ENCODE measurements at places on chromosomes 3 and 15.

GRCh38 chr3:37096288-37096687 lies 78.1 kb downstream of the LRRFIP2 start:
- DNase-seq: no peak

DNA sequence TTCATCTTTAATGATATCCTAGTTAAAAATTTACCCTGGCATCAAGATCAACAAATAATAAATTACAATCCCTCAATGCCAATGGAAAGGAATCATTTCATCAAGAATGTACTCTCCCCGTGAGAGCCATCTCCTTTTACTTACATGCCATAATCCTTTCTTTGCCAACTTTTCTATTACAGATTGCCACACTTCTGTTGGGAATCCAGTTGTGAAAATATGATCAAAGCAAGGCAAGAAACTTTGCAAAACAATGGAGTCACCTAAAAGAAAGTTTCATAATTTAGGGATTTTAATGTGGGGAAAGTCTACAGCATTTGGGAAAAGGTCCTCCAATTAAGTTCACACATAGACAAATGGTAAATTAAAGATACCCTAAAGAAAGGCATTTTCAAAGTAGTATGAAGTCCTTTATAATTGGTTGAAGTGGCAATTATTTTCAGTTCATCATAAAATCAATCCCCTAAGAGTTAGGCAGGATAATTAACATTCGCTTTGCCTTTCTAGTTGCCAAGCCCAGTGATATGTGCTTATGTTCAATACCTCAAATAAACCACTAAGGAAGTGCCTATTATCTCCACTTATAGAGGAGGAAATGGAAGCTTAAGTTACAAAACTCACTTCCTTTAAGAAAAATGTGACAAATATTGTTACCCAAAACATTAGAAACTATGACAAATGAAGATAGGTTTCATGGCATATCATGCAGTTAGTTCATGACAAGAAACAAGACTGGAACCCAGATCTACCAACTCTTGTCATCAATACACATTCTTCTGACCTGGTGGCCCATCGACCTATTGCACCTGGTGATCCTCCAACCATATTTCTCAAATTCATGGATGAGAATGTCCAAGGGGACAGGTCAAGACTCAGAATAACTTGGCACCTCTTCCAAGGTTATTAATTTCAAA lies 49.1 kb downstream of the TRANK1 start:
- no peak for DNase-seq

DNA sequence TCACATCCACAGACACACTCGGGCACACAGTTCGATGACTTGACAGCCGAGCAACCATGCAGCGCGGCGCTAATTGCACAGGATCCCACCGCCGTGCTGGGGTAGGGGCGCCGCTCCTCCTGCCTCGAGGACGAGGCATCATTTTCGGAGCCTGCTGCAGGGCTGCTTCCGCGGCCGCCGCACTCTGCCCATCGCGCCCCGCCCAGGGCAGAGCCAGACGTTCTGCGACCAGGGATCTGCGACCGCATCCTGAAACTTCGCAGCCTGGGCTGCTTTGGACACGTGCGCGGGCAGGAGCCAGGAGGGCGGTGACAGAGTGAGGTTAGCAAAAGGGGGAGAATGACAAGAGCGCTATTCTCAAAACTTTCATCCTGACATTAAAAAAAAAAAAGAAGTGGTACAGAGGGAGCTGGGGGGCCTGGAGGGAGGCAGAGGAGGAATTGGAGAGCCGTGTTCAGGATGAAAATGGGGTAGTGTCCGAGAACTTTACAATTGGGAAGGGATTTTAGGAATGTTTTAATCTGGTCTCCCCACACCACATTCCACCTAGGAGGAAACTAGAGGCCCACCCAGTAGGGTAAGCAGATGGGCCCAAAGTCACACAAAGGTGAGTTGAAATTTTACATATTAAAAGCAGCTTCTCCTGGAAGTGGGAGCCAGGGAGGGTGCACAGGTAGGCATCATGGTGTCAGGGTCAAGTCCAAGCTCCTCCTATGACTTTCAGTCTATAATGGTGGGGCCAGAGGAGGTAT lies 15.9 kb downstream of the IGDCC3 start:
- no peak for DNase-seq

GRCh38 chr3:107524841-107525643 lies 2.3 kb downstream of the BBX start:
- DNase-seq: no peak

DNA sequence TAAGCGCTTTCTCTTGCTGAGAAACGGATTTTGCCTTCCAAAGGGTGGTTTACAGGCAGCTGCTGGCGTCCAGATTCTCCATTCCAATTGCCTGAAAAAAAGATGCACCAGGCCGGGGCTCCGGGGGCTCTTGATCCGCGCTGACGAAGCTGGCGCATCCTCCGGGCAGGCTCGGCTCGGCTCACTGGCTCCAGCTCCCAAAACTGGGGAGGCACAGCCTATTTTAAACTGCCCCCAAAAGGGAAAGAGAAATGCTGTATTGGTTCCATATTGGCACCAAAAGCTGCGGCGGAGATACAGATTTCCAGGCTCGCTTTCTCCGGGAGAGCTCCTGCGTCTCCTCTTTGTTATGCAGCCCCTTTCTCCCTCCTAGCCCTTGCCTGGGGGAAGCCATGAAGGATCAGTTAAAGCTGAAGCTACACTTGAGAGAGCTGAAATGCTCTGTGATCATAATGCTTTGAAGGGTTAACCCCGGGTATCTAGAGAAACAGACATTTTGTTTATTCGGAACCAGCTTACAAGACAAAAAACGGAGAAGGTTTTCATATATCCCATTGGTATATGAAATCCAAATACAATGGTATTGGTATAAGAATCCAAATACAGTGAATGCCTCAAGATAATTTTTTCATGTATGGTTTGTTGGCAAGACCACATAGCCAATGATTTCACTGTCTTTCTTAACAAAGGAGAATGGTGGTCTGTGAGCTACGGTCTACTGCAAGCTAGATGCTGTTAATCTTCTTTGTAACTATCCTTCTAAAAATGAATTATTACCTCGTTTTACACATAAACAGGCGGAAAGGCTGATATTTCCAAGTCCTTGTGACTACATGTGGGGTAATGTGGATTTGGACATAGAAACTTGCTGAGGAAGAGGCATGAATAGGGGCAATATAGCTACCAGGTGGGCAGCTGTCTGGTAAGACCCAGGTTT lies 693 bp downstream of the CD200 start:
- DNase-seq: no peak

- DNase-seq: peak; percentile 74
These were observed 5.9 kb upstream of the KLHL25 start for GRCh38 chr15:85800478-85801123.

- no peak for DNase-seq
These were observed 59.1 kb upstream of the TOP2B start for GRCh38 chr3:25723802-25724201.

- DNase-seq: no peak
These were observed 97.4 kb downstream of the ST6GAL1 start for GRCh38 chr3:187027531-187028278.

DNA sequence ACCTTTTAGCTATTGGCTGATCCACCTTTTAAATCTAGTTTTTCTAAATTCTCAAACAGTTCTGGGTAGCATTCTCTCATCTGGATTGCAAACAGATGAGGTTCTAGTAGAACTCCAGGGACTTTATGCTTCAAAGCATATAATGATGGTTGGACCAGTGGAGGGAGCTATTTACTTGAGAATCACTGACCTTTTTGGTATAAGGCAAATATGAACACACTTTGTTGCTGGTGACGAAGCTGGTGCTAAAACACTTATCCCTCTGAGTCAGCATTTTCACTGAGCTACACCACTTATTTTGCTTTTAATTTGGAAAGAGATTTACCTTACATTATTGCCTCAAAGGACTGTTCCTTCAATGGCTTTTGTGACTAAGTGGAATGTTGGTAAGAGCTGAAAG lies 58.6 kb upstream of the SLITRK3 start:
- peak; percentile 53 for DNase-seq

DNA sequence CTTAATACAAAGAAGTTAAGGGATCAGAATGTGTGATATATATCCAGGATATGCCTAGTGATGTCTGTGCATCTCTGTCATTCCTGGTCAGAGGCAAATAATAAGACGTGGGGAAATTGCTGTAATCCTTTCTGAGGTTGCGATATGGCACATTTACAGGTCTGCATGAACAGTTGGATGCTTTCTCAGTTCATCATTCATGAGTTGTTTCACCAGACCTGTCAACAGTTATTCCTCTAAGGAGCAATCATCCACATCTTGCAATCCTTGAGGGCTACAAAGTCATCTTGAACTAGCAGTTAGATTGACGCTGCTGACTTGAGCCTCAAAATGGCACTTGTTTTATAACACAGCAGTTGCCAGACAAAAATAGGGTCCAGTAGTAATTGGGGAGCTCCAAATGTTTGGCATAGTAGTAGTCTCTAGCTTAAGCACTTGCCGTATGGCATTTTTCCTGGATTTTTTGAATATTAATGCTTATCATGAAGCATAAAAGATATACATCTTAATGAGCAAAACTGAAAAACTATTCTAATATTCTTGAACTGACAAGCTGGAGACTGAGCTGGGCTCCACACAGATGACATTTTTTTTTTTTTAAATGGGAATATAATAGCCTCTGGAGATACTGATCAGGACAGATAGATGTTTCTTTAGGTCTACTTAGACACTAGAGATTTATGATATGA lies 761.7 kb downstream of the VGLL3 start:
- no peak for DNase-seq

GRCh38 chr15:94306700-94307650 lies 75.6 kb downstream of the MCTP2 start:
- DNase-seq: no peak

- no peak for DNase-seq
These were observed 618.6 kb downstream of the NAALADL2 start for GRCh38 chr3:175477651-175478224.

DNA sequence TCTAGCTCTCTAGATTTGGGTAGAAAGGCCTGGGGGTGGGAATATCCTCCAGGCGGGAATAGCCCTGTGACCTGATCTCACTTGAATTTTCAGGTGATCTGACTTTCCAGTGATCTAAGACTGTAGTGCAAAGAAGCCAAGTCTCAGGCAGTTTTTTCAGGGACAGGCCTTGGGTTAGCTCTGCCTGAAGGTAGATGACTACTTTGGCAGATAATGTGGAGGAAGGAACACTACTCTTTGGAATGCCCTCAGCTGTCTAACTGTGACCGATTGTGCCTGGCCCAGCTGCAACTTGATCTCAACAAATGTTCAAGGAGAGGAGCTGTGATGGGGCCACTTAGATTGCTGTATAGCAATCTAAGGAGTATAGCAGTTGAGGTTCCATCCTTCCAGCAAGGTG lies 193.7 kb downstream of the TCF12 start:
- no peak for DNase-seq

- DNase-seq: no peak
These were observed 36.3 kb upstream of the TMEM42 start for GRCh38 chr3:44825264-44825925.

- DNase-seq: no peak
These were observed 56.9 kb downstream of the ROPN1B start for GRCh38 chr3:126025862-126026261.

DNA sequence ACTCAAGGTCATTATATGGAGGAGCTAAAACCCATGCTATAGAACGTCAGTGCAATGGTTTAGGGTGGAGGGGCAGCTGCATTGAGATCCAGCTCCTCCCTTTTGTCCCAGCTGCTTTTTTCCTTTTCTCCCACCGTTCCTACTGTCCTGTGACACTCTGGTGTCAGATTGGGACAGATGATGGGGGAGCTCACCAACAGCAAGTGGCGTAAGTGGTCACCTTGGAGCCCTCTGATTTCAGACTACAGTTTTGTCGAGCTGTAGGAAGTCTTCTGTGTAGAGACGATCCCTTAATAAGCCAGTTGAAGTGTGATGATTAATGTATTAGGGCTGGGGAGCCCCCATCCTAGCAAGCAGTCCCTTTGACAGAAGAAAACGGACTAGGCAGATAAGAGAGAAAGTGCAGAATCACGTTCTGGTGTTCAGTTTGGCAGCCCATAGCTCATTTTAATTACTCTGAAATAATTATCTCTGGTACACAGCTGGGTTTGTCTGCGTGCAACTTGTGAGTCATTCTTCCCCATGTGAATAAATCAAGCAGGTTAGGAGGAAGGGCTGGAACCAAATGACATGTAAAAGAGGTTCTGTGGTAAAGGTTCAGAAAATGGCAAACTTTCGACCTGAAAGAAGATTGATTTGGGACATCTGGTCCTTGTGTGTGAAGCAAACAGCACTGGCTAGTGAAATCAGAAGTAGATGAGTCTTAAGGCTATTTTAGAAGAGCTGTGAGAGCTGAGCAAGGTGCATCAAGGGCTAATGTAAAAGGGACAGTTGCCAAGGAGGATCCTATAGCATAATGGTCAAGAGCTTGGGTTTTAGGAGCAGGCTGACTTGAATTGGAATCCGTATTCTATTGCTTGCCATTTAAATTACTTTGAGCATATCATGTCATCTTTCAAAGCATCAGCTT lies 241.4 kb downstream of the EDEM1 start:
- DNase-seq: peak; percentile 1

DNA sequence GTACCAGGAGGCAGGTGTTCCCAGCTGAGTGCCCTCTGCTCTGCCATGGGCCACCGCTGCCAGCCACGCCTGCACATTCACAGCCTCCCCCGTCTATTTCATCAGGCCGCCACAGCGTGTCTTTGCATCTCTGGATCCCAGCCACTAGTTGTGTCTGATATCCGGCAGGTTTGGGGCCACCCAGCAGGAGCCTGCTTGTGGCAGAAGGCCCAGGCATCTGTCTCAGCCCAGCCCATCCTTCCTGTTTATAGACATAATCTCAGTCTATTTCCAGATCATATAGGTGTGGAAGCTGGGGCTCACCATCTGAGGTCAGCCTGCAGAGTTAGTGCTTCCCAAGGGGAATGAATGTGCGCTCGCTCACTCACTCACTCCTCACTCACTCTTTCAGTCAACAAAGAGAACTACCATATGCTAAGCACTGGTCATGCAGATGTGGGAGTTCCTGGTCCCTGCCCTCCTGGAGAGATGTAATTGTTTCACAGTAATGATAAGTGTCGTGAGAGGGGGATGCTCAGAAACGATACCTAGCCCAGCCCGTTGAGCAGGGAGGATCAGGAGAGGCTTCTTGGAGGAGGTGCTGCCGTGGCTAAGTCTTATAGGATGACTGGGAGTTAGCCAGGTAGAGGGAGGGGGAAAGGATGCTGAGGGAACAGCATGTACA lies 60.6 kb downstream of the FGD5 start:
- DNase-seq: no peak

DNA sequence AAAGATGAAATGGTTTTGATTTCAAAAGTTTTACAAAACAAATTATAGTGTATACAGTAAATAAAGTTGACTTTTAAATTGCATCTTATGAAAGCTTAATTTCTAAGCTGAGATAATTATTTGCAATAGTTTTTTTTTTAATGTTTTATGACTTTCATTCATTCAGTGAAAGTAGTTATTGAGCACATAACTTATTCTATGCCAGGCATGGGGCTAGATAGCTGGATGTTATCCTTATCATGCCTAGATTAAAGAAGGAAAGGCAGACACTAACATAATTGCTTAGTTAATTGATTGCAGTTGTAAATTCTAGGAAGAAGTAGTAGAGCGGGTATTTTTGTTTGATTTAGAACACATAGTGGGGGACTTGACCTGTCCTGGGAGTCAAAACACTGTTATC lies 92.4 kb downstream of the FNDC3B start:
- DNase-seq: no peak

GRCh38 chr3:47580481-47580880 lies 1.8 kb upstream of the CSPG5 start:
- DNase-seq: no peak

Measured in DMS153 (cell line).